Peyer's patch (tissue), 4 donors: ENCODE measurements at places on chromosomes 11 and 22. TPM values are rescaled to one million over a fixed set of nuclear protein-coding genes. Genes with fewer than 3 reads are reported as not detected.
A peak's percentile ranks its signal among the peaks of the same experiment; 100 is the strongest.

The FZD4 gene
- total RNA-seq = 11.6 TPM

The CASP5 gene
- total RNA-seq = 18.0 TPM

The MYOD1 gene
- not detected for total RNA-seq

The FAM111B gene
- 5.8 TPM for total RNA-seq

The MMP11 gene
- total RNA-seq = 17.3 TPM

The HEPHL1 gene
- not detected for total RNA-seq

DNA sequence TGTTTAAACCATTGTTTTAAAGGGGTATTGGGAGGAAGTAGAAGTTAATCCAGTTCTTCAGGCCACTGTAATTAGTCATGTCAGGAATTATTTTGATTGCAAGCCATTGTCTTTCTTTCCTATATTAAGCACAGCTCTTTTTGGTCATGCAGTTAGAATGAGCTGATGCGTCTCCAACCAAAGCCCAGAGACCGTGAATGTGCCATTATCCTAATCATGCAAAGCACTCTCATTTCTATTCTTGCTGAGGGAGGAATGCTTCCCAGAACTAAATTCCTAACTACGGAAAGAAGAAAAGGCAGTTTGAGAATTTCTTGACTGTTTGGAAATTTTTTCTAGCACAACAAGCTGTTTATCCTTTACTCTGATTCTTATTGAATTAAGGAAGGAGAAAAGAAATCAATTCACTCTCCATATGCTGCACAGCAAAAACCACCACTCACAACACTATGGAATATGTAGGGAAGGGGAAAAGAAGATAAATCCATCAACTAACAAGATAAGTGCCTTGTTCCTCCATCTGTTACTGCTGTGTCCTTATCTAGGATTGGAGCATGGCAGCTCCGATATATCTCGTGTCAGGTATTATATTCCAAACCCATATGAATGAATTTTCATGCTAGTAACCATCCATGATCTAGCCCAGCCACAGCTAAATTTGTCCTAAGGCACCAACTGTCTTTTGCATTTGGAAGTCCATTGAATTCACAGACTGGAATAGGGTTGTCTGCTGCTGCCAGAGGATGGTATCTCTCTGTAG is 70.8 kb downstream of the NTM start:
- H3K4me3 ChIP-seq = no peak overlapping the region
- DNase-seq = no peak
- no peaks in the 10 kb centered on the region for H3K36me3 ChIP-seq
- no peaks in the 10 kb centered on the region for H3K27me3 ChIP-seq
- no peaks in the 10 kb centered on the region for H3K4me1 ChIP-seq

DNA sequence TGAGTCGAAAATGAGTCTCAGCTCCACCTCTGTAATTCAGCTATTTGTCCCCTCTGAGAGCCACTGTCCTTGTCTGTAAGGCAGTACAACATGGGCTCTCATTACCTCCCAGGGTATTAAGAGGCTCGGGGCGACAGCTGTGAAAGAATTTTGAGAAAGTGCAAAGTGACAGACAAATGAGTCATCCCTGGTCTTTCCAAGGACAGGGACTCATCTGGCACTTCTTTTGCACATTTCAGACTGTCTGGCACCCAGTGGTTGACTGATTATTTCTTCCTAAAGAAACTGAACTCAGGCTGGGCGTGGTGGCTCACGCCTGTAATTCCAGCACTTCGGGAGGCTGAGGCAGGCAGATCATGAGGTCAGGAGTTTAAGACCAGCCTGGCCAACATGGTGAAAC is 62.1 kb upstream of the ARFGAP3 start:
- no peaks in the 10 kb centered on the region for H3K36me3 ChIP-seq
- H3K4me1 ChIP-seq = no peaks in the 10 kb centered on the region
- no peak for DNase-seq
- no peak overlapping the region for H3K27ac ChIP-seq
- H3K27me3 ChIP-seq = no peaks in the 10 kb centered on the region

GRCh38 chr11:94948070-94948617 is 25.2 kb downstream of the CWC15 start:
- H3K27me3 ChIP-seq = no peaks in the 10 kb centered on the region
- no peak overlapping the region for H3K4me3 ChIP-seq
- no peak for DNase-seq
- no peaks in the 10 kb centered on the region for H3K36me3 ChIP-seq
- H3K4me1 ChIP-seq = no peaks in the 10 kb centered on the region

- no peak overlapping the region for H3K4me3 ChIP-seq
- H3K4me1 ChIP-seq = no peaks in the 10 kb centered on the region
- no peak for DNase-seq
Measured at GRCh38 chr11:127334466-127334865, 333.9 kb upstream of the KIRREL3 start.

- peaks cover 26% of the 10 kb centered on the region for H3K4me1 ChIP-seq
- peak overlapping the region; percentile 72 for H3K27ac ChIP-seq
- DNase-seq = peak; percentile 68
- H3K36me3 ChIP-seq = no peaks in the 10 kb centered on the region
- H3K4me3 ChIP-seq = no peak overlapping the region
Measured at GRCh38 chr11:48001438-48002021, 21.2 kb downstream of the PTPRJ start.

DNA sequence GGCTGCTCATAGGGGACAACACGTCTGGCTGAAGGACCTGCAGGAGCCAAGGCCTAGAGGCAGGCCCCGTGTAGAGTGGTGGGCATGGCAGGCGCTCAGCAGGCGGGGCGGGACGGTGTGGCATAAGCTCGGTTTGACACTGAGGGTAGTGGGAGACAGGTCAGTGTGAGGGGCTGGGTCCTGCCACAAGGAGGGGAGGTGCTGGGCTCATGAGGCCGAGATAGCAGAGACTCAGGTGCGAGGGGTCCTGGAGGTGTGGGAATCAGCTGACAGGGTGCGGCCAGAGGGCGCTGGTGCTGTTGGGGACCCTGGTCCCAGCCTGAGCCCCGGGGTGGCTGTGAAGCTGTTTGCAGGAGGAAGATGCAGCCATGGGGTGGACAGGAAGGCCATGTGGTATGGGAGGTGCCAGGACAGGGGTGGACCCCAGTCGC is 6.7 kb downstream of the SLC22A12 start:
- peak; percentile 27 for DNase-seq
- H3K4me1 ChIP-seq = no peaks in the 10 kb centered on the region
- H3K27ac ChIP-seq = no peak overlapping the region
- no peaks in the 10 kb centered on the region for H3K27me3 ChIP-seq
- no peaks in the 10 kb centered on the region for H3K36me3 ChIP-seq
- H3K4me3 ChIP-seq = no peak overlapping the region

DNA sequence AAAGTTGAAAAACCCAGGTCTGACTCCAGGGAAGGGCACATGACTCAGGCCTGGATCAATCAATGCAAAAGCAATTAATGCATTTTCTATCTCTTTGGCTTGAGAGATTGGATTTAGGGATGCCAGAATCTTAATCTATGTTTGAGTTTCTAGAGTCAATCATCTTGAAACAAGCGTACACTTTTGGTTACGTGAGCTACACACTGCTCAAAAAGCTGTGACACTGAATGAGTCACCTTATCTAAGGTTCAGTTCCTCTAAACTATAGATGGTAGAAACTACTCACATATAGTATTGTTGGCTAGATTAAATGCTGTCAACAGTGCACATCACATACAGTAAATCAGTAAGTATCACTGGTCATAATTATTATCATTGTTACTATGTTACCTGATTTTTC is 24.2 kb downstream of the MRE11 start:
- no peak for DNase-seq
- H3K36me3 ChIP-seq = peaks cover 33% of the 10 kb centered on the region
- H3K4me3 ChIP-seq = no peak overlapping the region

GRCh38 chr22:49674479-49675050 is 153.1 kb downstream of the BRD1 start:
- no peak overlapping the region for H3K4me3 ChIP-seq
- H3K36me3 ChIP-seq = no peaks in the 10 kb centered on the region
- H3K4me1 ChIP-seq = peaks cover 8% of the 10 kb centered on the region
- DNase-seq = no peak
- peaks cover 5% of the 10 kb centered on the region for H3K27me3 ChIP-seq
- H3K27ac ChIP-seq = no peak overlapping the region

DNA sequence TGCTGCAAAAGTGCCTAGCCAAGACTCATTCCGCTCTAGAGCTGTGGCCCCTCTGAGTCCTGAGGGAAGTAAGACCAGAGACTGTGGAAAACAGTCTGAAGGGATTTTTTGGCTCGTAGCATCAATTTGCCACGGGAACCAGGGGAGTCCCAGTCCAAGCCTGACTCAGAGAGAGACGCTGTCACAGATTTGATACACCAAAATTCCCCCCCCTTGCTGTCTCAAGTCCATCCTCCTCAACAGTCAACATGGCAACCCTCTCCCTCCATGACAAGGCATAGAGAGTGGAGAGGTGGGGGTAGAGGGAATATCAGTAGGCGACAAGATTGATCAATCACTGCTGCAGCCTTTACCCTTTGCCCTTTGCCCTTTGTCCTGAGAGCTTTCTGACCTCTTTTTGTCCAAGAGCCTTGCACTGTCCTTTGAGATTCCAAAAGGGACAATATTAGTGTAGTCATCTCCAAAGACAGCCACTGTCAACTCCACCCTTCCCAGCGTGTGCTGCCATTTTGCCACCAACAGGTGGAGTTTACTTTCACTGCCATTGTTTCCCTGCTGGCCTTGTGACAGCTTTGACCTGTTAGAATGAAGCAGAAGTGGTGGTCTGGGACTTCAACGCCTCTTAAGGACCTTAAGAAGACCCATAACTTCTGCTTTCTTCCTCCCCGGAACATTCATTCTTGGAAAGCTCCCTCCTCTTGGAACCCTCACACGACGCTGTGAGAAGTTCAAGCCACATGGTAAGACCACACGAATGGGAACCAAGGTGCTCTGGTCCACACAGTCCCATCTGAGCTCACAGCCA is 7.3 kb downstream of the SLC15A3 start:
- no peak overlapping the region for H3K27ac ChIP-seq
- no peaks in the 10 kb centered on the region for H3K36me3 ChIP-seq
- no peak overlapping the region for H3K4me3 ChIP-seq
- peaks cover 4% of the 10 kb centered on the region for H3K4me1 ChIP-seq
- no peaks in the 10 kb centered on the region for H3K27me3 ChIP-seq

GRCh38 chr22:33680632-33681031 is 239.6 kb downstream of the LARGE1 start:
- no peaks in the 10 kb centered on the region for H3K36me3 ChIP-seq
- no peak overlapping the region for H3K4me3 ChIP-seq
- H3K4me1 ChIP-seq = no peaks in the 10 kb centered on the region
- no peak for DNase-seq

GRCh38 chr22:25025491-25026400 is 73.2 kb downstream of the KIAA1671 start:
- peaks cover 10% of the 10 kb centered on the region for H3K36me3 ChIP-seq
- DNase-seq = no peak
- H3K27ac ChIP-seq = no peak overlapping the region

GRCh38 chr11:130418210-130418609 is 10.2 kb downstream of the ADAMTS8 start:
- DNase-seq = no peak
- H3K27me3 ChIP-seq = no peaks in the 10 kb centered on the region
- no peaks in the 10 kb centered on the region for H3K36me3 ChIP-seq
- no peaks in the 10 kb centered on the region for H3K4me1 ChIP-seq

GRCh38 chr11:10348650-10349280 is 43.9 kb downstream of the ADM start:
- no peak overlapping the region for H3K27ac ChIP-seq
- H3K4me1 ChIP-seq = no peaks in the 10 kb centered on the region
- no peak overlapping the region for H3K4me3 ChIP-seq
- no peak for DNase-seq
- no peaks in the 10 kb centered on the region for H3K36me3 ChIP-seq

GRCh38 chr22:29152045-29152953 is 53.4 kb upstream of the EMID1 start:
- no peaks in the 10 kb centered on the region for H3K36me3 ChIP-seq
- peaks cover 17% of the 10 kb centered on the region for H3K4me1 ChIP-seq
- no peak for DNase-seq
- no peak overlapping the region for H3K4me3 ChIP-seq
- H3K27me3 ChIP-seq = no peaks in the 10 kb centered on the region
- peak overlapping the region; percentile 62 for H3K27ac ChIP-seq

- no peaks in the 10 kb centered on the region for H3K4me1 ChIP-seq
- H3K36me3 ChIP-seq = no peaks in the 10 kb centered on the region
- no peak overlapping the region for H3K27ac ChIP-seq
- H3K4me3 ChIP-seq = no peak overlapping the region
Measured at GRCh38 chr22:22318723-22319465, 74.3 kb downstream of the VPREB1 start.

DNA sequence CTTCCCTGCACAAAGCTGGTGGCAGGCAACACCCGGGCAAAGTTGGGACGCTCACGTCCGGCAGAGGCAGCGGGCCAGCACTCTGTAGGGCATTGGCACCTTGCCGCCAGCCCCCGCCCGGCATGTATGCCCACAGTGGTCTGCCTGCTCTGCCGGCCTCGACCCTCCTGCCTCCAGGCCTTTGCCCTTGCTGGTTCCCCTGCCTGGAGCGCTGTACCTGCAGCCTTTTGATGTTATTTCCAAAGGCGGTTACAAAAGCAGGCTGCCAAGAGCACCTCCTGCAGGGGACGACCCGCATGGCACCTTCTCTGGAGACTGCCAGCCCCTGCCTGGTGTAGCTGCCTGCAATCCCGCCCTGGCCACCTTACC is 56.5 kb upstream of the SHISAL1 start:
- no peak overlapping the region for H3K27ac ChIP-seq
- no peaks in the 10 kb centered on the region for H3K27me3 ChIP-seq
- H3K4me3 ChIP-seq = no peak overlapping the region
- peaks cover 2% of the 10 kb centered on the region for H3K4me1 ChIP-seq
- H3K36me3 ChIP-seq = no peaks in the 10 kb centered on the region

- no peak overlapping the region for H3K4me3 ChIP-seq
- H3K27ac ChIP-seq = no peak overlapping the region
- no peaks in the 10 kb centered on the region for H3K27me3 ChIP-seq
- H3K36me3 ChIP-seq = no peaks in the 10 kb centered on the region
- no peaks in the 10 kb centered on the region for H3K4me1 ChIP-seq
Measured at GRCh38 chr11:121800731-121801393, 315.2 kb downstream of the BLID start.

GRCh38 chr11:130469181-130469580 is 20.7 kb downstream of the ADAMTS15 start:
- H3K27ac ChIP-seq = no peak overlapping the region
- no peak for DNase-seq
- peaks cover 11% of the 10 kb centered on the region for H3K36me3 ChIP-seq
- H3K27me3 ChIP-seq = no peaks in the 10 kb centered on the region
- H3K4me1 ChIP-seq = no peaks in the 10 kb centered on the region
- no peak overlapping the region for H3K4me3 ChIP-seq

- H3K27ac ChIP-seq = no peak overlapping the region
- H3K4me3 ChIP-seq = no peak overlapping the region
- no peaks in the 10 kb centered on the region for H3K36me3 ChIP-seq
- no peak for DNase-seq
Measured at GRCh38 chr22:26448941-26449340, 19.9 kb downstream of the ASPHD2 start.

- no peaks in the 10 kb centered on the region for H3K27me3 ChIP-seq
- no peak overlapping the region for H3K4me3 ChIP-seq
- no peaks in the 10 kb centered on the region for H3K36me3 ChIP-seq
- H3K27ac ChIP-seq = peak overlapping the region; percentile 35
- H3K4me1 ChIP-seq = no peaks in the 10 kb centered on the region
Measured at GRCh38 chr11:125224391-125225021, 60.0 kb downstream of the PKNOX2 start.

GRCh38 chr11:18671246-18671645 is 27.3 kb upstream of the TMEM86A start:
- H3K4me3 ChIP-seq = no peak overlapping the region
- no peak overlapping the region for H3K27ac ChIP-seq
- no peaks in the 10 kb centered on the region for H3K27me3 ChIP-seq
- H3K36me3 ChIP-seq = no peaks in the 10 kb centered on the region
- H3K4me1 ChIP-seq = no peaks in the 10 kb centered on the region

GRCh38 chr11:95599959-95600586 is 189.5 kb downstream of the FAM76B start:
- DNase-seq = no peak
- no peak overlapping the region for H3K4me3 ChIP-seq
- H3K27me3 ChIP-seq = no peaks in the 10 kb centered on the region
- H3K4me1 ChIP-seq = no peaks in the 10 kb centered on the region
- H3K36me3 ChIP-seq = no peaks in the 10 kb centered on the region
